ENCODE measurements at places on chromosomes 1 and 21. TPM values are rescaled to one million over a fixed set of nuclear protein-coding genes. Genes with fewer than 3 reads are reported as not detected.

JAM2 gene
- total RNA-seq: 7.8 TPM

- no peak for DNase-seq
Observed at GRCh38 chr1:56215086-56215485, 364.3 kb downstream of the PLPP3 start.

GRCh38 chr21:20527731-20528460 is 470.3 kb upstream of the NCAM2 start:
- no peak for DNase-seq

- DNase-seq: no peak
Observed at GRCh38 chr21:31893851-31894415, 21.1 kb downstream of the HUNK start.

LIN9 gene
- total RNA-seq: 1.4 TPM

DNA sequence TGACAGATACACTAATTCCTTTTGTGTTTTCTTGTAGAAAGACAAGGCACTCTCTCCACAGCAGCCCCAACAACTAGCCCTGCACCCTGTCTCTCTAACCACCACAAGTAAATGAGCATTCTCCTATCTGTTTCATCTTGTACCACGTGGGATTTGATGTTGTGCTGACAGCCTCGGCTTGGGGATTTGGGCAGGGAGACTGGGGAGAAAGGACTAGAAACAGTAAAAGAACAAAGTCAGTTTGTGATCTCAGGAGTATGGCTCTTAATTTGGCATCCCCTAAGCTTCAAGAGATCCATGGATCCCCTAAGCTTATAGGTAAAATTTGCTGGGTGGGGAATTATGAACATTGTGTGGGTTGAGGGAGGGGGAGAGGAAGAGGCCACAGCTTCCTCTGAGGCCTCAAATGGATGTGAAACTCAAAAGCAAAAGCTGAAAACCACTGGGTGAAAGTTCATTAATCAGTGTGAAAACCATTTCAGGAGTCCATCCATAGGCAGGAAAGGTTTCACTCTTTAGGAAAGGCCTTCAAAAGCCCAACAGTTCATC is 3.1 kb downstream of the C1orf162 start:
- no peak for DNase-seq

DNA sequence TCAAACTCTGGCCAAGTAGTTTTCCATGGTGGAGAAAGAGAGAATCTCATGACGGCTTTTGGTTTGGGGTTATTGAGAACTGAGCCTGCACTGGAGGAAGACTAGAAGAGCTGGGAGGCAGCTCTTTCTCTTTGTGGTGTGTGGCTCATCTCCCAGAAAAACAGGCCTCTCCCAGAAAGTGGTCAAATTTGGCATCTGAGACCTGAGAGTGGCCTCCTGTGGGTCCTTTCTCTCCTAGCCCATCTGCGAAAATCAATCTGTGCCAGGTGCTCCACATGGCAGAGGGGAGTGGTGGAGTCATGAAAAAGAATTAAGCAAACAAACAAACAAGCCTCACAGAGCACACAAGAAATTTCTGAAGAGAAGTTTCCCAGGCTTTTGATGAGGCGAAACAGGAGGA is 305.0 kb downstream of the ST6GALNAC3 start:
- no peak for DNase-seq

- no peak for DNase-seq
Observed at GRCh38 chr1:176717066-176717750, 254.2 kb downstream of the PAPPA2 start.

ESRRG gene
- 2.1 TPM for total RNA-seq

DNA sequence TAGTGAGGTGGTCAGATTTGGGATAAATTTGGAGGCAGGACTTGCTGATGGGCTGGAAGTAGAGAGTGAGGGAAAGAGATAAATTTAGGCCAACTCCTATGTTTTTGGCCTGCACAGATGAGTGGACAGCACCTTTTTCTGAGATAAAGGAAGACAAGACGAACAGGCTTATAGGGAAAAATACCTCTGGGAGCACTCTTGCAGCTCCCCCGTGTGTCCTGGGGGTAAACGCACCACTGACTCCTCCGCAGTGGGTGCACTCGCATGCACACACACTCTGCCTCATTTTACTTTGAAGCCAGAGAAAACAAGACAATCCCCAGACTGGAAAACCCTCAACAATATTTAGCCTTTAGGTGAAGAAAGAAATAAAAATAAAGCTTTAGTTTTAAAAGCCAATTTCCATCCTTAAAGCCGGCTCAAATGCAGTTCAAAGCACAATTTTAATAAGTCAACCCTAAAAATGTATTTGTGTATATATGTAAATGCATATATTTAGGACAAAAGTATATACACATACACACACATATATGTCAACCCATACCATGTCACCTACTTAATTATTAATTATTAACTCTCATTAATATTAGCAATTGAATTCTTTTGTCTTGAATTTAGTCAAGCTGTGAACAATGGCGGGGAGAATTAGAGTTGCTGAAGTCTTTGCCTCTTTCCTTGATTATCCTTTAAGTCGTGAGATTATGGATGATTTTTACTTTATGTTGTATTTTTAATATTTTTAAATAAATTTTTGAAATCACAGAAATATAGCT is 341.8 kb downstream of the ZNF326 start:
- no peak for DNase-seq

DNA sequence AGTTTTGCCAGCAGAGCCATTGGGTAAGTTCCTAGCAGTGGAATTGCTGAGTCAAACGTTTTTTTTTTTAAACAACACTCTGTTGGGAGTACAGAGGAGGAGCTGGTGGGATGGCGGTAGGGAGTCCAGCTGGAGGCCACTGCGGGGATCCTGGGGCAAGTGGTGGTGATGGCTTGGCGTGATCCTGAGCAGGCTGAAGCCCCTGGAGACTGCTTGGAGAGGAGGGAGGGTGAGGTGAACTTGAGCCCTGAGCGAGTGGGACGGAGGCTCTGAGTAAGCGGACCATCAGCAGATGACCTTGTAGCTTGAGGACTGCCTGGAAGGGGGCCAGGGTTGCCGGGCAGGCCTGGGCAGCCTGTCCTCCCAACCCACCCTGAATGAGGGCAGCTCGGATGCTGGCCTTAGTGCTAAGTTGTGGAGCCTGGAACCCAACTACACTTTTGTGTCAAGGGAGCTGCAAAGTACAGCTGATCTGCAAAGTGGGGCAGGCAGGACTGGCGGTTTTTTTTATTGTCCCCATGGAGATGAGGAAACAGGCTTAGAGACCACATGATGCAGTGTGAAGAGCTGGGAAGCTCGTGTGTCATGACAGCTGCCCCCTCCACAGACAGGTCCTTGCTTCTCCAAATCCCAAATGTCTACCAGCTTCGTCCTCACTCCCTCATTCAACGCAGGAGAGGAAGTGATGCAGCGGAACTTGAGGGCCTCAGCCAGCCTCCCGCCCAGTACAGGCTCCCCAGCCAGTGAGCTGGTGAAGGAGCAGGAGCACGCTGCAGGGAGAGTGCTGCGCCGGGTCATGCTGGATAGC is 20.2 kb downstream of the MRPL37 start:
- peak; percentile 29 for DNase-seq

DNA sequence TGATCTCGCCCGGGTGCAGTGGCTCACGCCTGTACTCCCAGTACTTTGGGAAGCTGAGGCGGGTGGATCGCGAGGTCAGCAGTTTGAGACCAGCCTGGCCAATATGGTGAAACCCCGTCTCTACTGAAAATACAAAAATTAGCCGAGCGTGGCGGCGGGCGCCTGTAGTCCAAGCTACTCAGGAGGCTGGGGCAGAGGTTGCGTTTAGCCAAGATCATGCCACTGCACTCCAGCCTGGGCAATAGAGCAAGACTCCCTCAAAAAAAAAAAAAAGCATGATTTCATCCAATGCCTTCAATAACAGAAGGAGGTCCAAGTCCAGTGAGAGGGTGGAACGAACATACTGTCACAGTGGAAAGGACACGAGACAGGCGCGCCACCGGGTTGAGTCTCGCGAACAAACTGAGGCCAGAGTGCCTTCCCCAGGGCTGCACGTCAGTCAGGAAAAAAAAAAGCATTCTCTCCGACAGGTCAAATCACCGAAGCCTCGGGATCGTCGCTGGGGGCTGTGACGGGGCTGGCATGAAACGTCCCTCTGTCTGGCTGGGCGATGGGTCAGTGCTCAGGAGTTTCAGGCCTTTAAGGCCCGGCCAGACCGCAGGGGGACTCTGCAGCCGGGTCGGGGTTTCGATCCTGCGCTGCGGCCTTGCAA is 8.4 kb upstream of the CROCC start:
- DNase-seq: no peak

GRCh38 chr1:41322835-41323234 is 38.4 kb upstream of the FOXO6 start:
- no peak for DNase-seq

SCCPDH gene
- total RNA-seq: 21.9 TPM

GRCh38 chr1:24323281-24323680 is 4.1 kb downstream of the GRHL3 start:
- DNase-seq: no peak

GRCh38 chr1:209651138-209651587 is 1.1 kb downstream of the LAMB3 start:
- peak; percentile 89 for DNase-seq

GRCh38 chr21:45060675-45061311 is 13.6 kb upstream of the ADARB1 start:
- DNase-seq: no peak

DNA sequence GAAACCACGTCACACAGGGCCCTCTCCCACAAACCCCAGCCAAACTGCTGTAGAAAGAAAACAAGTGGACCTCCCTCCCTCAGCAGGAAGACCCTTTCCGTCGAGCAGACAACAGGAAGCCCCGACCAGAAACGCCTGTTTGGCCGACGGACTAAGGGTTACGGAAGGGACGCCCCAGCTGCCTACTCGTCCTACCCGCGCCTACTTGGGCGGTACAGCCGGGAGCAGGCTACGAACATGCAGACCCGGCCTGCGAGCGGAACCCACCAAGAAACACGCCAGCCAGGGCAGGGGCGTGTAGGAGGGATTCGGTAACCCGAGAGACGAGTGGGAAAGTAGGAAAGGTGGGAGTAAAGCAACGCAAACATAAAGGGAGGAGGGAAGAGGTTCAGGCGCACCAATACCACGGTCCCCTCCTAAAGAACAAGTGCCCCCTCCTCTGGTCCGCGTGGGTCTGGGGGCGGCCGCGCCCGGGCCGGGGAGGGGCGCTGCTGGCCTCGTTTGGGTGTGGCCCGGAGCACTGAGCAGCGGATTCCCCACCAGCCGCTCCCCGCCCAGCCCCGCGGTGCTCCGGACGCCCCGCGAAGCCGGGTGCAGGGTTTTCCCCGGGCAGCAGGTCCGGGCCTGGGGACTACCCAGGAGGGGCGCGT is 450 bp downstream of the S100A10 start:
- peak; percentile 40 for DNase-seq

DNA sequence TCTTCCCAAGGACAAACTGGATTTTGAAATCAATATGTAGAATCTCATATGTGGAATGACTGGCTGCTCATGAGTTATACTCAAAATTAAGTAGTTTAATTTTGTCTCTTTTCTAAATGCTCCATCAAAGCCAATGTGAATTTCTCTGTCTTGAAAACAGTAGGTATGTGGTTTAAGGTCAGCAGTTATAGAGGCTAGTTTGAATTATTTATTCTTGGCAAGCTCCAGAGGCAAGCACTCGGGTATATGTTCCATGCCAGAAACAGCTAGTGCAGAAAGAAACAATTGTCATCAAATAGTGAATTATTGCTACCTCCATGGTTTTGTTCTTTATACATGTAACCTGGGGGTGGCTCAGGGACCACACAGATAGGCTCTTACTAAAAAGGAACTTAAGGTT is 63.5 kb downstream of the LRIG2 start:
- no peak for DNase-seq

C1orf226 gene
- 10.3 TPM for total RNA-seq

WNT9A gene
- 11.6 TPM for total RNA-seq

- no peak for DNase-seq
Observed at GRCh38 chr1:167938080-167938636, 1.3 kb upstream of the MPC2 start.

- no peak for DNase-seq
Observed at GRCh38 chr1:185096531-185096930, 51.2 kb downstream of the RNF2 start.

GRCh38 chr1:65804584-65804983 is 11.9 kb downstream of the PDE4B start:
- DNase-seq: no peak

- DNase-seq: no peak
Observed at GRCh38 chr1:81689531-81689941, 111.2 kb upstream of the ADGRL2 start.

GJC2 gene
- 1.4 TPM for total RNA-seq

ALPL gene
- 327 TPM for total RNA-seq
